Large intestine (tissue), 12 donors: ENCODE measurements at places on chromosomes 5 and 9. TPM values are rescaled to one million over a fixed set of nuclear protein-coding genes. Genes with fewer than 3 reads are reported as not detected.

Gene FST
- 3.9 TPM for polyA plus RNA-seq

Gene C5
- 25.9 TPM for polyA plus RNA-seq

Gene LCN1
- 0.09 TPM for polyA plus RNA-seq

Gene KIF3A
- 9.1 TPM for polyA plus RNA-seq
